ENCODE measurements at places on chromosomes 7 and 10.

DNA sequence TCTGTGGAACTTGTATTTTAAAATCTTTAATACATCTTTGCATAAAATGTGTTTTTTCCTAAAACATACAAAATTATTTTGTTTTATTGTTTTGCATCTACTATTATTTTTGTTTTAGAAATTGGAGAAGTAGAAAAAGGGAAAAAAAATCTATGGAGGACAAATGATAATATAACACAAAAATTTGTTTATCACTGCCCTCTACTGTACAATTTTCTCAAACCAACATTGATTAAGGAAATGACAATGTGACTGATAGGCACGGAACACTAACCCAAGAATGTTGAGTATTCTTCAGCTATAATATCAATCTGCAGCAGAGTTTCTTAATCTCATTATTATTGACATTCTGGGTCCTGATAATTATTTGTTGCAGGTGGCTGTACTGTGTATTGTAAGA lies 9.5 kb upstream of the ING3 start:
- DNase-seq, result peak; percentile 2

DNA sequence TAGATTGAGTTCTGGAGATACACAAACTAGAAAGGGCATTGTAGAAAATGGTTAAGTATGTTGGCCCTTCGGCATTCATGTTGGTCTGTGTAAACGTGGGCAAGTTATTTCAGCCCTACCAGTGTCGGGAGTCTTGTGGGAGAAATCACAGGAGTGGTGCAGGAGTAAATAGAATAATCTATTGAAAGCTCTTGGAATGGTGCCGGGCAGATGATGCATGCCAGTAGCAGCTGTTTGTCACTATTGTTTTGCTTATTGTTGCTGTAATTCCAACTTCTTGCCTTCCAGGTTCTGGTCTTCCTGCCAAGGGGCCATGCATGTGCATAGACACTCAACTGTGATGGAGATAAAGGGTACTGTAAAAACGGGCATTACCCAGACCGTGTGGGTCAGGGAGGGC lies 259.4 kb downstream of the CAMK1D start:
- no peak for DNase-seq

DNA sequence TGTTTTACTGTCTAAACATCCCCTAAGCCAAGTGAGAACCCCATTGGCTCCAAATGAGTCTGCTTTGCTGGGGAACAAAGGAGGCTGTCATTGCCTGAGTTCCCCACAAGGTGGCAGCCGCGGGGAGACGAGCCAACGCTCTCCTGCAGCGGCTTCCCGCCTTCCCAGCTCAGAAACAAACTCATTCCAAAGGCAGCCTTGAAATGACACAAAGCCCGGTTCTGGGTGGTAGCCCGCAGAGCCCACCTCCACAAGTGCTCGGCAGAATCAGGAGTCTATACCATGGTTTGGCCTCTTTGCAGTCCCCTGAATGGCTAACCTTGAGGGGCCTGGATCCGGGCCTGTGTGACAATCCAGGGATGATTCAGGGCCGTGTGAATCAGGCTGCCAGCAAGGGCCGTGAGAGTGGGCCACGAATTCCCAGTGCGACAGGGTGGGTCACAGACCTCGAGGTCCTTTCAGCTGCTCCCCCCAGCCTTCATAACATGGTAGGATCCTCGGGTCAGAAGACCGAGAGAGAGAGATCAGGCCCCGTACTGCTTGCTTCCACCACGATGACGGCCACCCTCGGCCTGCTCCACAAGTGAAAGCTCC lies 79.7 kb downstream of the DLG5 start:
- peak; percentile 68 for DNase-seq

- DNase-seq, result no peak
These were observed 76.3 kb upstream of the CARD11 start for GRCh38 chr7:3119963-3120362.

DNA sequence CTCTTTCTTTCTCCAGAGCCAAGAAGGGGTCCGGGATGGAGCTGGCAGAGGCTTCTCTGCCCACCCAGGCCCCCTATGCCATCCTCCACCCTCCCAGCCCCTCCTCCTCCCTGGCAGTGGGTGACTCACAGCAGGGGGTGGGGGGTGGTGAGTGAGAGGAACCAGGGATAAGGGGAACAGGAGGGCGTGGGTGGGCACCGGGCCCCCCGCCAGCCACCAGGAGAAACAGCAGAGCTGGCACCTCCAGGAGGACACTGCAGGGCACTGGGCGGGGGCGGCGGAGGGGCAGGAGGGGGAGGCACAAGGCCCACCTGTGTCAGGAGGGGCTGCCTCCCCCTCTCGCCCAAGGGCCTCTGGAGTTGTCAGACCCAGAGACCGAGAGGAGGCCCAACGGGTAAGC lies 56.0 kb downstream of the CAMK2B start:
- no peak for DNase-seq
